ENCODE measurements at places on chromosomes 2 and 18.

GRCh38 chr2:158357122-158357521, 99.4 kb downstream of the CCDC148 start:
- no peak for DNase-seq

DNA sequence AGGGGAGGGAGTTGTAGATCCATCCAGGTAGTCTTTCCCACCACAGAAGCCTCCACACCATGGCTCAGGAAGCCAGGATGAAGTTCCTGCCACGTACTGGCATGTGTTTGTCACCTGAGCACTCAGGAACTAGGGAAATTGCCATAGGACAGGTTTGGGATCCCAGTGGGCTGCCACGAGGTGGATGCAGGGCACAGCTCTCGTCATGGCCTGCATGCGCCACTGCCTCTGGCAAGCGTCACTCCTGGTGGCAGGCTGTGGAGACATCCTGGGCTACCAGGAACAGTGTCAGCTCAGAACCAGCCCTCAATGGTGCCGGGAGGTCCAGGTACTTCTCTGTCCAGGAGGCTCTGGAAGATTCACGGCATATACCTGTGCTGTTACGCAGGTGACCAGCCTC, 3.8 kb downstream of the ARHGEF4 start:
- no peak for DNase-seq

- DNase-seq, result no peak
These were observed 65.8 kb upstream of the EML6 start for GRCh38 chr2:54657664-54658083.

- DNase-seq, result peak; percentile 3
These were observed 52.0 kb upstream of the CALCRL start for GRCh38 chr2:187499941-187500532.

DNA sequence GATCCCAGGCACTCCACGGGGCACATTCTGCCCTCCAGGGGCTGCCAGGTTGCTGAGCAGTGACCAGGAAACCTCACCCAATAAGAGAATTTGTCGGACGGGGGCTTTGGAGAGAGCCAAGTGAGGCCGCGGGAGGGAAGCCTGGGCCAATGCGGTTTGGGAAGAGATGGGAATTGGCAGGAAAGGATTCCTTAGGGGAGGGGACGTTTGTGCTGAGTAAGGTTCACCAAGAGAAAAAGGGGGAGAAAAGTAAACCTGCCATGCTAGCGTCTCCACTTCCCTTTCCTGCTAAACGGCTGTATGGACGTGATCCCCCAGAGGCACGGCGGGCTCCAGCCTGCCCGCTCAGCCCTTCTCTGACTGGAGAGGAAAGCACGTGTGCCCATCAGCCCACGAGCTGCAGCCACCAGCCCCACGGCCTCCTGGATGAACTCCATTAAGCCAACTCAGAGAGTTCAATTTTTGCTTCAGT, 194.4 kb upstream of the ID2 start:
- DNase-seq, result no peak

- DNase-seq, result no peak
These were observed 259.6 kb downstream of the CLIP4 start for GRCh38 chr2:29374823-29375222.

- DNase-seq, result no peak
These were observed 324.1 kb upstream of the KCNJ3 start for GRCh38 chr2:154374416-154374815.

- no peak for DNase-seq
These were observed 166.1 kb downstream of the TFCP2L1 start for GRCh38 chr2:121118951-121119350.

GRCh38 chr2:30865892-30866681, 58.8 kb upstream of the CAPN13 start:
- no peak for DNase-seq

DNA sequence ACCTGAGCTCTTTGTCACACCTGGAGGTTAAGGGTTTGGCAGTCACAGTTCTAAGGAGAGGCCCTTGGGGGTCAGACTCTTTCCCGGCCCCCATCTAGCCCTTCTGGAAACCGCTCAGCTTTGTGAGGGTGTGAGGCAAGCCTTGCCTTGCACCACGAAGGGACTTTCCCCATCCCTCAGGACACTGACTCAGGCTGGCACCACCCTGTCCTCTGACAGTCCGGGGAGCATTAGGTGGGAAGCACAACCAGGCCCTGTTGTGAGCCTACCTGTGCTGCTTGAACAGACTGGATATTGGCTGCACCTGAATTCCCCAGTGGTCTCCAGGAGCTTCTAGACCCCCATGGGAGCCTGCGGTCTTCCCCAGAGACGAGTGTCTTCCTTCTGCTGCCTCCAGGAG, 47.0 kb upstream of the GBX2 start:
- no peak for DNase-seq

GRCh38 chr18:69876490-69876889, 71.2 kb downstream of the CD226 start:
- no peak for DNase-seq

DNA sequence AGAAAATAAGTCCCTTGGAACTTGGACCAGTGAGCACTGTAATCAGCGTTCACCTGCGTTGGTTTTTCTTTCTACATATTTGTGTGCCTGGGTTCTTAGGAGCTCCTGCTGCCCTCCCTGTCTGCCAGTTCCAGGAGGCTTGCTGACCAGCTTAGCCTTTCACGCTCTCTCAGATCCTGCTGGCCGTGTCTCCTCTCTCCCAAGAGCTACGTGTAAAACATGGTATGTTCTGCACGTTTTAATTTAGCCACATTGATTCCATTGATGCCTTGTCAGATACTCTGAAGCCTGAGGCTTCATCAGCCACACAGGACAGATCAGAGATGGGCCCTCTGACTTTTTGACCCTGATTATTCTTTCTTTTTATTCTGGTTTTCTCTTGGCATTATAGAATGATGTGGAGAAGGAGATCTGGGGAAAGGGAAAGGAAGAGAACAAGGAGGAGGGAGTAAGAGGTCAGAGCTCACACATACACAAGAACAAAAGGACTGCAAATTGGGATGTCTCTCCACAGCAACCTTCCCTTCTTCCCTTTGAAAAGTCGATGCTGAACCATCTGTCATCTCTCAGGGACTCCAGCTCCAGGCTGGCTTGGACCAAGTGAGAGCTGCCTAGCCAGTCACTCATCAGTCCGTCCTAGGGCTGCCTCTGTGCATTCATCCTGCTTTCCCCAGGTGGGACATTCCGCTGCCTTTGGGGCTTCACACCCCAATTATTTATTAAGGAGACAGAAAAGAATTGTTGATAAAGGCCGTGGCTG, 152.8 kb downstream of the PIK3C3 start:
- DNase-seq, result no peak

- no peak for DNase-seq
These were observed 505.4 kb upstream of the MYT1L start for GRCh38 chr2:2836343-2837070.

DNA sequence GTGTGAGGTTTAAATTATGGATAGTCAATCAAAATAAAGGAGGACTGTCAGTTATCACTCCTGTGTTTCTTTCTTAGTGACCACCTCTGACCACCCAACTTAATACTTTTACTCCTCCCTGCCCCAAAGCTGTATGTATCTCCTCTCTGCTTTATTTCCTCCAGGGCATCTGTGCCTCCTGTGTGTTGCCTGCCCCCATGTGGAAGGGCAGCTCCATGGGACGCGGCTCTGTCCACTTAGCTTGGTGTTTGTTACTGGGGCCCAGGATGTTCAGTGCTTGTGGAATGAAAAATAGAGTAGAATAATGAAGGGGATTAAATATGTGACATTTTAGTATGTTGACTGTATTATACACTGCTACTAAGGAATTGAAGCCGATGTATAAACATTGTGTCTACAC, 9.8 kb downstream of the ACP1 start:
- no peak for DNase-seq

GRCh38 chr18:26697186-26697884, 149.0 kb upstream of the KCTD1 start:
- no peak for DNase-seq

DNA sequence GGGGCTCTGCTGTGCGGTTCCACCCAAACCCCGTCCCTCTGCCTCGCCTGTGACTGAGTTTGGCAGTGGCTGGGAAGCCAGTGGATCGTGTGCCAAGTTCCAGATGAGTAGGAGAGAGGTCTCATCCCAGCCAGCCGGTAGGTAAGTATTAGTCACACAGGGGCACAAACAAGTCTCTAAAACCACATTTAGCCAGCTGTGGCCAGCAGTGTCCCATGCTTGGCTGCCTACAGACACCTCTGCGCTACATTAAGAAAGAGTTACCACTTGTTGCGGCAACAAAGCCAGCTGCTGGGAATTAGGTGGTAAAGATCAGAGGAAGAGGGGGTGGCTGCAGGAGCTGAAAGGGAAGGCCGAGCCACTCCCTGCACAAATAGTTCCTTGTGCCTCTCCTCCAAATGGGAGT, 81.2 kb downstream of the GATA6 start:
- no peak for DNase-seq

- no peak for DNase-seq
These were observed 241.6 kb downstream of the RPIA start for GRCh38 chr2:88933091-88933490.

DNA sequence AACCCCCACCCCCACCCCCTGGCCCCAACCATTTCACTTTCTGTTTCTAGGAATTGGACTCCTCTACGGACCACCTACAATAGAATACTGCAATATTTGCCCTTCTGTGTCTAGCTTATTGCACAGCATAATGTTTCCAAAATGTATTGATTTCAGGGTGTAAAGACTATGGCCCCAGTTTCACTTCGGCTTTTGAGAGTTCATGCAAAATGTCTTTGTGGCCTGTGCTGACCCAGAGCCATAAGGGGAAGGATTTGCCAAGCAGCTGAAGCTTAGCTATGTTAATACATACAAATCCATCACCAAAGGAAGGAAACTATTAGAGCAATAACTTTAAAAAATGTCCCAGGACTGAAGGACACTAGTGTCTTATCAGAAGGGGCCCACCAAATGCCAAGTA, 11.2 kb upstream of the ATP9B start:
- no peak for DNase-seq

- DNase-seq, result no peak
These were observed 10.1 kb downstream of the TEX51 start for GRCh38 chr2:126908721-126909177.

GRCh38 chr2:99571533-99571932, 81.7 kb upstream of the REV1 start:
- DNase-seq, result peak; percentile 93

- no peak for DNase-seq
These were observed 307.7 kb upstream of the COL3A1 start for GRCh38 chr2:188666503-188666902.

GRCh38 chr2:112866128-112866835, 29.7 kb upstream of the IL1B start:
- DNase-seq, result no peak

DNA sequence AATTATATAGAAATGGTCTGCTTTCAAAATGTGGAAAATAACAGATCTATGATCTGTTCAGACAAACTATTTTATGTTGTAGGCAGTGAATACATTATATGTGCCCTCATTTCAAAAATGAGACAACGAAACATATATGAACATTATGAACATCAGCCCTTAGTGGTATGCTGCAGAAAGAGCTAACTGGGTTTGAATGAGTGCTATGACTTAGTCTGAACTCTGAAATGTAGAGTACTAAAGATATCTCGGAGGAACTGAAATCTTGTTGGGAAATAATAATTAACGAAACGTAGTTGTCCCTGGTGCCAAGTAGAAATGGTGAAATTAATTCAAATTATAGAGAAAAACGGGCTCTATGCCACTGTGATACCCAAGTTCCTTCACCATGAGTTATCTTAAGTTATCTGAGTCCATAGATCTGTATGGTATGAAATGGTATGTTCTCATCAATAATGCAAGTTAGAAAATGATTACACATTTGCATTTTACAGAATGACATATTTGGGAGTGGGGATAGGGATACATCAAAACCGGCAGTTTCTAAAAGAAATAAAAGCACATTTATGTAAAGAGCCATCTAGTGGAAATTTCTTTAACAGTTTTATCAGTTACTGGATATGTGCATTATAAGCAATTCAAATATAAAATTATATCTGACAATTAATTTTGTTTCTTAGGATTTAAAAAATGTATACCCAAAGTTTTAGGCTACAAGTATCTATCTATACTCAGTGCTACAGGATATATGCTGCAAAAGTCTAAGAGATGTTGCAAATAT, 26.7 kb downstream of the STARD6 start:
- no peak for DNase-seq

DNA sequence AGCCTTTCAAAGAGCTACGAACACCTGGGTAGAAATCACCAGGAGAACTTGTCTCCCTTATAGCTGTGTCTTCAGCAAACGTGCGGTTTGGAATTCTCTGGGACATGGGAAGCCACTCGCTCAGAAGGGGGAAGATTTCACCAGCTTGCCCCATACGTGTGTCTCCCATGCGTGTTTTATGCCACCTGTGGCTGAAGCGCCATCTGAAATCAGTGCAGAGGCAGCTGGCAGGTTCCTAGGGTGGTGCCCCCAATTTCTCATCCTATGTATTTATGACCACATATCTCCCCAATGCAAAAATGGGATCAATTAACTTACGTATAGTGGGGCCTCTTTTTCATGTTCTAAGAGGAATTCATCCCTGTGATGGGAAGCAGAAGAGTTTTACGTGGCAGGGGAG, 81.6 kb downstream of the TPO start:
- DNase-seq, result no peak

Measured in DMS 273 treated with DMSO at 0.1 percent for 48 hours (cell line).